ENCODE measurements at places on chromosomes 4 and X.

- no peak for DNase-seq
Measured at GRCh38 chr4:162075726-162076125, 88.1 kb downstream of the FSTL5 start.

DNA sequence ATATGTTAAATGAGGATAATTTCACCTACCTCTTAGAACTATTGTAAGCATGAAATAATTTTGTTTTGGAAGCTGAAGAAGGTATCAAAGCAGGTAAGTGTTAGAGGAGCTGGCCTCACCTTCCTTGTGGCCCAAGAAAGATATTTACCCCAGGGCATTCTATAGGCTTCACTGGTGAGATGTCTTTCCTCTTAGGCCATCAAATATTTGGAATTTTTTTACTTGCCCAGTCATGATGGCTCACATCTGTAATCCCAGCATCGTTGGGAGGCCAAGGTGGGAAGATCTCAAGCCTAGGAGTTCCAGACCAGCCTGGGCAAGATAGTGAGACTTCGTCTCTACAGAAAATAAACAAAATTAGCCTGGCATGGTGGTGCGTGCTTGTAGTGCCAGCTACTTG is 6.1 kb upstream of the SMS start:
- no peak for DNase-seq

DNA sequence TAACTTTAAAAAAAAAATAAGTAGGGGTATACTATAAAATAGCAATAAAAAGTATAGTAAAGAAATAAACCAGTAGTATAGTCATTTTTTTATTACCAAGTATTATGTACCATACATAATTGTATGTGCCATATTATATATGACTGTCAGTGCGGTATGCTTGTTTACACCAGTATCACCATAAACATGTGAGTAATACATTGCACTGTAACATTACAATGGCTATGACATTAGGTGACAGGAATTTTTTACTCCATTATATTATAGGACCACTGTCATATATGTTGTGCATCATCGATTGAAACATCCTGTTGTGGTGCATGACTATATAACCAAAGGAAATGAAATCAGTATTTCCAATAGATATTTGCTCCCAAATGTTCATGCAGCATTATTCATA is 176.9 kb upstream of the ARHGAP24 start:
- no peak for DNase-seq

DNA sequence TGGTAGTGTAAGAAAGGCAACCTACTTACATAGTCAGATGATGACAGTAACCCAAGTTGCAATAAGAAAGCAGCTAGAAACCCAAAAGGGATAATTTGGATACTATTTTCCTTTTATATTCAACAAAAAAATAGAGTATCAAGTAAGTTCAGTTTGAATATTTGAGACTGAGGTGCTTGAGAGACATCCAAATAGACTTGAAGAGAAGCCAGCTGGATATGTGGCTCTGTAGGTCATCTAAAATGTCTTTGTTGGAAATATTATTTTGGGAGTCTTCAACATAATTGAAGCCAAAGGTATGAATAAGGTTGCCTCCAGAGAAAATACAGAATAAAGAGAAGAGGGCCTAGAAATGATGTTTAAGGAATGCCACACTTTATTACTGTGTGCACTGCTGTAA is 438.2 kb upstream of the DIAPH2 start:
- no peak for DNase-seq

DNA sequence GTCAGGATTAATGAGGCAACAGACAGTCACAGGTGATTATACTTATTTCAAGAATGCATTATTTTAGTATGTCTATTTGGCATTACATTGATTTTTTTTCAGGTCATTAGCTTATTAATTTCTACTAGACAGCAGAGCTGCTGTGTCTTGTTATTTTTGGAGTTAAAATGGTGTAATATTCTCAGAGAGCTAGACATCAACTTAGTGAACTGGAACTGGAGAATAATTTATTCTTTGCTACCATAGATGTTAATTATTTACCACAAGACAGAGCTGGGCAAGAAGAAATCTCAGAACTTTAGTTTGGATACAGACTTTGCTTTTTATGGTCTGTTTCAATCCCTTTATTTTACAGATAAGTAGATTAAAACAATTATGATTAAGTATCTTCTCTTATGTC is 10.2 kb upstream of the HPGD start:
- DNase-seq: no peak

GRCh38 chr4:152044331-152045036 is 283.7 kb upstream of the GATB start:
- DNase-seq: no peak

GRCh38 chrX:134599184-134599914 is 58.9 kb downstream of the PLAC1 start:
- no peak for DNase-seq

GRCh38 chrX:13165266-13166189 is 121.1 kb upstream of the FAM9C start:
- DNase-seq: no peak

DNA sequence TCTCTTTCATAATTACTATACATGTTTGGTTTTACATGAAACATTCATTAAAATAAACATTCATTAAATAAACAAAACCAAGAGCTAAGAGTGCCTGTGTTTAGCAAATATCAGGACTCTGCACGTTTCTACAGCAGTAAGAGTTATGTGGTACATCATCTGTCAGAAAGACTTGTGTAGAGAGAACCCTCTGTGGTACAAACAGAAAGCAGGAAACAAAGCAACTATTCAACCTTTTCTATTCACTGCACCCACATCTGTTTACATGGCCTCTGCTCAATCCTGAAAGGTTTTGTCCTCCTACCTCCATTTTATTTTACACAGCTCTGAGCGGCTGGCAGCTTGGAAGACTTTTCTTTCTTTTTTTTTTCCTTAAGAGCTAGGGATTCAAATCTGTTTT is 90.7 kb upstream of the PCDH18 start:
- DNase-seq: no peak

- DNase-seq: no peak
Measured at GRCh38 chr4:77163641-77164040, 6.6 kb downstream of the CCNG2 start.

GRCh38 chrX:17632942-17633341 is 104.4 kb upstream of the SCML1 start:
- no peak for DNase-seq

DNA sequence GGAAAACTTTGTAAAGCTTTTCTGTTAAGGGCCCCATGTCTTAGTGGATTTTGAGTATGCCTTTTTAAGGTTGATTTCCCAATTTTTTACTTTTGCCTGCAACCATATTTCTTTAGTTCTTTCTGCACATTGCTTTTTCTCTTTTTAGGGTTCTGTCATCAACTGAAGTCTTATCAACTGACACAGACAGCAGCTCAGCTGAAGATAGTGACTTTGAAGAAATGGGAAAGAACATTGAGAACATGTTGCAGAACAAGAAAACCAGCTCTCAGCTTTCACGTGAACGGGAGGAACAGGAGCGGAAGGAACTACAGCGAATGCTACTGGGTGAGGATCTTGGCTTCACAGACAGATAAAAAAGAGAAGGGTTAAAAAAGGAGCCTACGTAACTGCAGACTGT is 27.8 kb downstream of the TAF1 start:
- DNase-seq: no peak

DNA sequence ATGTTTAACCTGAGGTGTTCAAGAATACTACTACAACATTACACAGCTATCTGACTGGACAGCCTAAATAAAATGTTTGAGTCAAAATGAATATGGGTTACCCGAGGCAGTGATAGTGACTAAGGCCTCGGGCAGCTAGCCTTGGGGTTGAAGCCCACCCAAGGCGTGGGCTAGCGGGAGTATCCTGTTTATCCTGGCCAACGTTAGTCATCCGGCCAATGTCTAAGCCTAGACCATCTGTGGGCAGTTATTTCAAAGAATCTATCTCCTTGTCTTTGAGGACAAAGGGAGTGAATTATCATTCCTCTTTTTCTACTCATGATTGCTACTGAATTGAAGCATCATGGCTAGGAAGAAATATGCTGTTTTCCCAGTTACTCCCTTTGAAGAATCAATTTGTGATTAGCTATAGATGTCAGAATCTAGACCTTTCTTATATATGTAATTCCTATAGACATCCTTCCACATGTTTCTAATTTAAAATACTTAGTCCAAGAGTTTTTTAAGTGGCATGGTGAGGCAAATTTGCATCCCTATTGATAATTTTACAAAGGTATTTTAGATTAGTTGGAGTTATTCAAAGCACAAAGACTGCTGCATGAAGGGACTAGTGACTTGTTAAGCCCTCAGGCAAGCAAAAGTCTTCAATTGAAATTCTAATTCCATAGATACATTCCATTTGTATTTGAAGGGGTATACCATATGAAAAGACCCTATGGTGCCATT is 6.0 kb upstream of the PDGFC start:
- DNase-seq: no peak

GRCh38 chr4:55592014-55592413 is at the start of gene PDCL2:
TSS of gene PDCL2 (minus strand) at chr4:55592245. CDS start at chr4:55592109, 136 bp downstream.
- DNase-seq: no peak

GRCh38 chr4:33722800-33723516 is 2521.4 kb downstream of the ARAP2 start:
- no peak for DNase-seq

DNA sequence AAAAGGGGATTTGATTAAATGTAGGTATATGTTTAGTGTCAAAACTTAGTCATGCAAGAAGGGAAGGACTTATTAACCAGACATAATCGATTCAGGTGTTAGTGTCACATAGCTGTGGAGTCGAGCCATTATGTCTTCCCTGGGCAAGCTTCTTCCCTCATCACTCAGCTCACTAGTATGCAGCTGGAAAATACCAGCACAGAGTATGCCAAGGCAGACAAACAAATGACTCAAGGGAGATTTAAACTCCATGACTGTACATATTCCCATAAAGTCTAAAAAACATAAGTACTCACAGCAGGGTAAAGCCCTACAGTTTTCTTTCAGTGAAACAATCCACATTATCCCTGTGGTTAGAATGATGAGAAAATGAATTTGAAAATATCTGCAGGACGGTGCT is 304.5 kb downstream of the CBLL2 start:
- no peak for DNase-seq

- DNase-seq: no peak
Measured at GRCh38 chrX:148681605-148682004, 181.2 kb downstream of the AFF2 start.

GRCh38 chrX:39988496-39988895 is 109.3 kb downstream of the BCOR start:
- no peak for DNase-seq

DNA sequence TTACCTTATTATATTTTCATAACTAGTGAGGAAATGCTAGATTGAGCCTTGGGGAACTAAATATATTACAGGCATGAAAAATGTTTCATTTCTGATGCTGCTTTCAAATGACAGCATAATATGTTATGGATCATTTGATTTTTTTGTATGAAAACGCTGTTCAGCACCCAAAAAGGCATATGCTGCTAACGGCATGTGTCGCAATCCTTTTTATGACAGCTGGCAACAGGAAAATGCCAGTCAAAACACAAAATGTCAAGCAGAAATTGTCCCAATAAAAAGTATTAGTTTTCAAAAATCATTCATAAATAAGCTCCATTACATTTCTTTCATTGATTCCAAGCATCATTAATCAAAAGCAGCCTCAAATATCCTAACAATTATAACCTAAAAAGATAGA is 1244.5 kb downstream of the PCDH7 start:
- DNase-seq: no peak

- DNase-seq: no peak
Measured at GRCh38 chr4:167428156-167428555, 193.9 kb upstream of the SPOCK3 start.

DNA sequence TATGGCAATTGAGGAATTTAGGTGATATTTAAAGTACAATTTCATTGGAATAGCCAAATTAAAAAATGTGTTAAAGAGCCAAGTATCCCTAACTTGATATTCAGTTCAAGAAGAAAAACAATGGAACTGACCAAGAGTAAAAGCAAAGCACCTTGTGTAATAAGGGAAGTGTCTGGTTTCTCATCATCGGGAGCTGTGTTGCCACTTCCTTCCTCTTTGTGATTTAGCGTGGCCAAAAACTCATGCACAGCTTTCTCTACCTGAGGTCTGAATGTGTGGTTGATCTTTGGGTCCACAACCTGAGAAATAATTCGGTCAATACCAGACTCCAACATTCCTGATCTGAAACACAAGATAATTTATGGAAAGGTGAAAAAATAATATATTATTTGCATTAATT is 12.4 kb downstream of the BOD1L1 start:
- no peak for DNase-seq

- peak; percentile 33 for DNase-seq
Measured at GRCh38 chr4:27278615-27279375, 418.2 kb downstream of the STIM2 start.

DNA sequence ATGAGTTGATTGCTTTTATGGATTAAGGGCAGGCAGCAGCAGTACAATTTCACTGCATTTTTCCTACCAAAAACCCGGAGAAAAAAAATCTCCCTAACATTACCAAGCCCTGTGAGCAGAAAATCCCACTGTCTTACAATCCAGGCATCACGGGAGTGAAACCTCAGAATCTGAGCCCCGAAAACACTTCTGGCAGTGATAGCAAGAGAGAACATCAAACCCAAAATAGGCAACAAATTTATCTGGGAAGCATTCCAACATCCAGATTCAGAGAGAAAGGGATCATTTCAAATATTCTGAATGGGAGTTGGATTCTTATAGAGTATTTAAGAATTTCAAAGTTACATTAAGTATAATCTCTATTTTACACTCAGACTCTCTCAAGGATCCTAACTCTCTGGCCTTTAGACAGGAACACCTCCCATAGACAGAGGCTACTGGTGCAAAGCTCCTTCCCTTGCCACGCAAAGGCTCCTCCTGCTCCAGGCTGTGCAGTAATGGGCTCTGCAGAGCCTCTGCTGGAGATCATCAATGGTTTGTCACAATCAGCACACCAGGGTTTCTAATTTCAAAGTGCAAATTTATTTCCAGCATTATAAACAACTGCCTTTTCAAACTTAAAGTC is 256.9 kb downstream of the PARM1 start:
- DNase-seq: no peak
